ENCODE measurements at places on chromosomes 7 and 10. TPM values are rescaled to one million over a fixed set of nuclear protein-coding genes. Genes with fewer than 3 reads are reported as not detected.

DNA sequence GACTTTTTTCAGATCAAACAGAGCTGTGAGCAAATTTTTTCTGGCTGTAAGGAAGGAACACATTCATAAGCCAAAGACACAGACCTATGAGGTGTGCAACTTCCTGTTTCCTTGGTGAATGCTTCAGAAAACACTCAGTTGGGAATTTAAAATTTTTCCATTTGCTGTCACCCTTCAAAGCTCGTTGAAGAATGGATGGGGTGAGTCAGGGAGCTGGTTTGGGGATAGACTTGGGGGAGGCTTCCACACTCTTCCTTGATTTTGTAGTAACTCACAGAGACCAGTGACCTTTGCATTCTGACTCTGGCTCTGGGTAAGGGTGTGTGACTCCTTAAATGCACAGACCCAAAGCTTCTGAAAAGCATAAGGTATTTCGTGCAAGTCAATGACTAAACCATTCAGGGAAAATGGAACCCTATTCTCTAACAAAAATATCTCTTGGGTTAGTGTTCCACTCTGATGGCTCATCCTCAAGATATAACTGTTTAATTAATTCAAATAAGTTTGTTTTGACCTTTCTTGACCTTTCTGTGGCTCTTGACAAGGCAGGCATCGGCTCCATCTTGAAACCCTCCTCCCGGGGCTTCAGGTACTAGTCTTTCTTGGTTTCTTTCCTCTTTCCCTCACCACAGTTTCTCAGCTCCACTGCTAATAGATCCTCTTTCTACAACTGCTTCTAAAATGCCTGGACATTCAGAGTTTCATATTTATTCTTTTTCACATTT lies 227.8 kb upstream of the INHBA start:
- peak; percentile 58 for DNase-seq

- no peak for DNase-seq
Observed at GRCh38 chr10:132687181-132687892, 98.6 kb downstream of the NKX6-2 start.

GRCh38 chr7:14351167-14351566 lies 361.7 kb upstream of the ETV1 start:
- no peak for DNase-seq

GRCh38 chr7:3697472-3697871 lies 396.4 kb downstream of the SDK1 start:
- no peak for DNase-seq

DNA sequence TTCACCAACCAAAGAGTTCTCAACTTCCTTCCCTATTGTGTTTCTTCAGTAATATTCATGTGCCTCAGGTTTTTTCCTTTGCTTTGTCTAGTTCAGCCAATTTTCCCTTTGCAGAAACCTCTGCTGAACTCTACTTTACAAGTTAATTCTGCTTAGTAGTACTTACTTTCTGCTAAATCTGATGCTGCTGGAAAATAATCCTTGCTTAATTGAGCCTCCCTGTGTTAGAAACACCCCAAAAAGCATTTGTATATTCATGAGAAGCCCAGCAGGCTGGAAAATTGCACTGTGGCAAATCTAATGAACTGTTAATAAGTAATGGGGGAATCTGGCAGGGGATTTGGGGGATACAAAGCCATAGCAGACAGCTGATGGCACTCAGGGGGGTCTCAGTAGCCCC lies 78.5 kb downstream of the CDCA7L start:
- no peak for DNase-seq

DNA sequence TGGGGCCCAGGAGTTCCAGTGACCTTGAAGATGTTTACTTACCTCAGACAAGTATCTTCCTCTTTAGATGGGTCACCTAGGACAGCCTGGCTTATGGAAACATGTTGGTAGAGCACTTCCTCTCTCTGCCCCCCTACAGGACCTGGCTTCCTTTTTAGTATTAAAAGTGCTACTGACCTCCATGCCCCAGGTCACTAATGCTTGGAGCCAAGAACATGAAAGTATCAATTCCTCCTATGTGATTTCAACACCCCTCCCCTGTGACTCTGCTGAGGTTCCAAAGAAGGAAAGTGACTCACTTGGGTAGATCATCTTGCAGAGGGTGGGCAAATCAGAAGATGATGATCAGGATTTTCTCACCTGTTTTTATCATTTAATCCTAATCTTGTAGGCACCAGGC lies 125.3 kb upstream of the CCDC6 start:
- DNase-seq: no peak

DNA sequence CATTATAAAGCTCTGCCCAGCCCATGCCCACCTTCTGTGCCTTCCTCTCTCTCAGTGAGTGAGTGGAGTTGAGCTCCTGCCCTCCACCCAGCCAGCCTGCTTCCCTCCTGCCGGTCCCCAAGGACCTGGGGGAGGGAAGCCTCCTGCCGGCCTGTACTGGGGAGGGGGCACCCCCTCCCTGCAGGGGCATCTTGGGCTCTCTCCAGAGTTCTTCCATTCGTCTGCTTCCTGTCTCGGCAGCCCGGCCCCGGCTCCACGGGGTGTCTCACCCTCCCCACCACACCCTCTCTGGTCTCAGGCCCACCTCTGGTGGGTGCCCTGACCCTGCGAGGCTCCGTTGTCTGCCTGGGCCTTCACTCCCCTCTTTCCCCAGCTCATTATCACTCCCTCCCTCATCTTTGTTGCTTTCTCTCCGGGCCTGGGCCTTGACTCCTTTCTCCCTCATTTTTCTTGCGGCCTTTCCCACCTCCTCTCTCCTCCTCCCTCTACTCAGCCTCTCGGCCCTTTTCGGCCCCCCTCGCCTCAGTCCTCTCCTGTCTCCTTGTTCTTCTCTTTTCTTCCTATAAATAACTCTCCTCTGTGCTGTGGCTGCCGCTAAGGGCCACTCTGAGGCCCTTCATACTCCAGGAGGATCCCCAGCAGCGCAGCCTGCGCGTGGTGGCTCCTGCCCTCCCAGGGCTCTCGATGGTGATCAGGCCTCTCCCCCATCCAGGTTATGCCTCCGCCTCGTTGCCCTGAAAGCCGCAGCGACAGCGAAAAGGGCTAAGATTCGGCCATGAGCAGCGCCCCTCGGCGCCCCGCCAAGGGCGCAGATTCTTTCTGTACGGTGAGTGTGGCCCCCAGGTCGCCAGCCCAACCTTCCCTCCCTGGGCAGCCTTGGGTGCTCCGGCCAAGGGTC lies 2.1 kb downstream of the SLC4A2 start:
- no peak for DNase-seq

DNA sequence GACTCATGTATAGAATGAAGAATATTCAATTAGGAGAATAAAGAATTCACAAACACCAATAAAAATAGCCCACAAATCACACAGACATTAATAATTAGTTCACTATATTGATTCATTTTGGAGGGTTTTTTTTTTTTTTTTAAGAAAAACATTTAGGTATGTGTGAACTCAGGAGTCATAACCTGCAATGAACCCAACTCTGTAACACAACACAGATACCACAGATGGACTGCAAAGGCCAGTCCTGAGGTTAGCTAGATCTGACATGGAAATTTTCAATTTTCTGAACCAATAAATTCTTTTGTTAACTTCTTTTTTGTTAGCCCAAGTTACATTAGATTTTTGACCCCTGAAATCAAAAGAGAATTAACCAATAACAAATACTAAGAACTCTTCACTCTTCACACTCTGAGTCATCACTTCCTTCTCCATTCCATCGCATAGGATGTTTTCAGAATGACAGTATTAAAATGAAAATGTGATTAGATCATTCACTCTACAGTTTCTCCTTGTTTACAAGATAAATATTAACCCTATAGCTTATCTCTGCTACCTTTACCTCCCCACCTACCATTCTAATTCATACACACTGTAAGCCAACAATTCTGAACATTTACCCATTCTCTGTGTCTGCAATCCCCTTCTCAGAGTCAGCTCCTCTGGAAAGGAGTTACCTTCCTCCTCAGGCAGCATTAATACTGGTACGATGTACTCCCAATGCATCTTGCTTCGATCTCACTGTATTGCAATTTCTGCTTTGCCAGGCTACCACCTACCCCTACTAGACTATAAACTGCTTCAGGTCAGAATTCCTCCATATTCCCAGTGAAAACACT lies 141.5 kb downstream of the LRRN3 start:
- peak; percentile 36 for DNase-seq

- DNase-seq: no peak
Observed at GRCh38 chr10:49365675-49366415, 30.0 kb downstream of the DRGX start.

DNA sequence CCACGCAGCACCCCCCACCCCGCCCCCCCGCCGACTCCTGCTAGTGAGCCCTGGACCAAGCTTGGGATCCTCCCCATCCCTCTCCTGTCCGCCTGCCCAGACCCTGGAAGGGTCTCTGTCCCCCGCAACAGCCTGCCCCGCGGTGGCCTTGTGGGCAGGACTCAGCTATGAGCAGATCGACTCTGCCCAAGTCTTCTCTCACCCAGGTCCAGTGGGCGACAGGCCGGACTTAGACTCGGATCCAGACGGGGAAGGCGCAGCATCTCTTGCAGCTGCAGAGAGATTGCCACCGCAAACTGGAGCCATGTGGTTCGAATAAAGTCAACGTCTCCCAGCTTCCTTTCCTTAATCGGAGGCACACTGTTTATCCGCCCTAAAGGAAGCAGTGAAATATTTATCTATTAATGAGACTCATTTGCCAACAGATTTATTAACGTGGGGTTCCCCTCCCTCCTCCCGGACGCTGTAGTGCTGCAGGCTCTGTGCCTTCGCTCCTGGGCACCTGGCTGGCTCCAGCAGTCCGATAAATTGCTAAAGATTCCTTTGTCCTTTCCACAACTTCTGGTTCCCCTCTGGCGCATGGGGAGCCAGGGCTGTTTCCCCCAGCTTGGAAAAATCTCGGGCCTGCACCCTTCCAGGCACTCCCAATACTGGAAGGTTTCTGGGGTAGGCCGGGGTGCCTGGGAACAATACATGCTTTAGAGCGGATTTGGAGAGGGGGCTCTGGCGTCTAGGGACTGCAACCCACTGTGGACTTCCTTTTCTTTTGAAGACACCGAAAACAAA lies 634 bp upstream of the HOXA7 start:
- DNase-seq: no peak

DNA sequence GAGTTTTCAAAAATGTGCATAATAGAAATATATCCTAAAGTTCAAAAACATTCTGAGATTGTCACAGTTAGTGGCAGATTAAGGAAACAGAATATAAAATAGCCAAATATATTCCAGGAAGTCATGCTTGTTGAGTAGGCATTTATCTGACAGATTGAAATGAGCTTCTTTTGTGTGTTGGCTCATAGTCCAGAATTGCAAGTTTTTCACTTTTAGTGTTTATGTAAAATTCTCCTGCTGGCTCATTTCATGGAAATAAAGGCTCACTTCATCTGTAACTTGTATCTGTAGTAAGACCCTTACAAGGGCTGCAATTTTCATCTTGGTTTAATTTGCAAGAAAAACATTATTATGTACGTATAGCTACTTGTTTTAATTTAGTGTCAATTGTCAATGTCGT lies 93.5 kb downstream of the MCU start:
- no peak for DNase-seq

GRCh38 chr7:134722786-134723322 lies 56.6 kb upstream of the CALD1 start:
- DNase-seq: no peak

- peak; percentile 34 for DNase-seq
Observed at GRCh38 chr10:87093632-87094372, 841 bp downstream of the GLUD1 start.

- DNase-seq: no peak
Observed at GRCh38 chr10:78203915-78204818, 170.5 kb downstream of the RPS24 start.

GRCh38 chr10:48336978-48337599 lies 30.6 kb downstream of the MAPK8 start:
- DNase-seq: no peak

- no peak for DNase-seq
Observed at GRCh38 chr7:24754906-24755506, 2.3 kb downstream of the GSDME start.

DNA sequence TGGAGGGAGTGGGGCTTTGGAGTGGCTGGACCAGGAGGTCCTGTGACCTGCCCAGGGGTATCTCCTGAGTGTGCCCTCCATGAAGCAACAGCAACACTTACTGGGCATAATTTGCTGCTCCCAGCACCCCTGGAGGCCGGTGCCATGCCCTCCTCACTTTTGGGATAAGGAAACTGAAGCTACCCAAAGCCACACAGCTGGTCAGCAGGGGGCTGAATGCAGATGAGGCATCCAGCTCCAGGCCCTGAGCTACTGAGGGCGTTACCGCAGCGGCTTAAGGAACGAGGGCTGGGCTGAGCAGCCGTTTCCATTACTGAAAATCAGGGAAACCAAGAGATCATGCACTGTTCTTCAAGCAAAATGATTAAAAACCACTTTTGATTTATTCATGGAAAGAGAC lies 408.9 kb downstream of the GLRX3 start:
- DNase-seq: no peak

DNA sequence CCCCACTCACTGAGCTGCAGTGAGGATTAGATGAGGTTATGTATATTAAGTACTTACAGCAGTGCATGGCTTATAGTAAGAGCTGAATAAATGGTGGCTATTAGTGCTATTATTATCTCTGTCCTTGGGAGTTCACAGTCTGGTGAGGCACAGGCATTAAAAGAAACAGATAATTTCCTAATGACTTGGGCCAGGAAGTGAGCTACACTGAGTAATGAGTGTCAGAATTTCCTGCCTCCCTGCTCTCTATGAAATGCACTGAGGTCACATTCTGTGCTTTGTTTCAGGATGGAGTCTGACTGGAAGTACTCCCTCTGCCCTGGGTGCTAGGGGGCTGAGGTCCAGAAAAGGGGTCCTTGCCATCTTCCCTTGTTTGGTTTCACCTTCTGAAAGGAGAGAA lies 48.7 kb upstream of the LOXL4 start:
- DNase-seq: peak; percentile 50

GRCh38 chr7:42980514-42980913 lies 48.3 kb downstream of the MRPL32 start:
- DNase-seq: no peak

DNA sequence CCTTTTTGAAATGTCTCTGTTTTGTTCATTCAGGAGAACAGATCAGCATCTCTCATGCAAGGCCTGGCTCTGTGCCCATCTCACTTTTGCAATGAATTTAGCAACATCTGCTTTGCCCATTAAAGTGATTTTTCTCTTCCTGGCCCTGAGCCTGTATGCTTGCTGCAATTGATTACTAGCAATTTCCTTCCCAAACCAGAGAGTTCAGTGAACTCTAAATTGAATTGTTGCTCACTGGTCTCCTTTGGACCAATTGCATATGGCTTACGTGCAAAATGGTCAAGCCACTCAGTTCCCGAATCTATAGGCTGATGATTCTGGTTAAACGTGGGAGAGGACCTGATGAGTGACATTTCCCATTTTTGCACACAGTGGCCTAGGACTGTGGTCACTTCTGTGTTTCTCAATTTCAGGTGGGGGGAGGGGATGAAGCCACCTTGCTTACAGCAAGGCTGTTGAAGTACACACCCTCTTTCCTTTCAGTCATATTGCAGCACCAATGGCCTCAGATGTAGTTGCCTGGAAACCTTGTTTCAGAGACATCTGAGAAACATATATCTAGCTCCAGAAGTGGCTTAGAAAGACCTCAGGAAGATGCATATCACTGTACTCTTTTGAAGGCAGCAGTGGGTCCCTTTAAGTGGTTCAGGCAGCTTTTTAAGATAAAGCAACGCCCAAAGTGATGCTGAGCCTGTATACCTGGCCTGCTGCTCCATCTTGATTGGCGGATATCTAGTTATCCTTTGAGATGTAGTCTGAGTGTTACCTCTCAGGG lies 201.4 kb downstream of the PTEN start:
- no peak for DNase-seq

GRCh38 chr7:66182920-66183319 lies 22.2 kb upstream of the TPST1 start:
- no peak for DNase-seq

Gene OR2A1
- total RNA-seq: not detected

Gene LRMDA
- total RNA-seq: not detected

Gene TAC1
- total RNA-seq: not detected

Gene CLCN1
- not detected for total RNA-seq

Gene PDGFA
- 7.9 TPM for total RNA-seq

Gene SUN3
- total RNA-seq: not detected

All from HFFc6 (cell line).